C1 segment of cervical spinal cord (tissue), 14 donors: ENCODE measurements at places on chromosomes 1 and 21.

- DNase-seq: no peak
Observed at GRCh38 chr21:36211660-36212512, 55.3 kb downstream of the DOP1B start.

GRCh38 chr1:39107341-39108290 is 81.5 kb downstream of the NDUFS5 start:
- no peak for DNase-seq

GRCh38 chr1:4395676-4396075 is 258.7 kb upstream of the AJAP1 start:
- DNase-seq: no peak

GRCh38 chr1:39572379-39573096 is 4.1 kb downstream of the PABPC4 start:
- no peak for DNase-seq

DNA sequence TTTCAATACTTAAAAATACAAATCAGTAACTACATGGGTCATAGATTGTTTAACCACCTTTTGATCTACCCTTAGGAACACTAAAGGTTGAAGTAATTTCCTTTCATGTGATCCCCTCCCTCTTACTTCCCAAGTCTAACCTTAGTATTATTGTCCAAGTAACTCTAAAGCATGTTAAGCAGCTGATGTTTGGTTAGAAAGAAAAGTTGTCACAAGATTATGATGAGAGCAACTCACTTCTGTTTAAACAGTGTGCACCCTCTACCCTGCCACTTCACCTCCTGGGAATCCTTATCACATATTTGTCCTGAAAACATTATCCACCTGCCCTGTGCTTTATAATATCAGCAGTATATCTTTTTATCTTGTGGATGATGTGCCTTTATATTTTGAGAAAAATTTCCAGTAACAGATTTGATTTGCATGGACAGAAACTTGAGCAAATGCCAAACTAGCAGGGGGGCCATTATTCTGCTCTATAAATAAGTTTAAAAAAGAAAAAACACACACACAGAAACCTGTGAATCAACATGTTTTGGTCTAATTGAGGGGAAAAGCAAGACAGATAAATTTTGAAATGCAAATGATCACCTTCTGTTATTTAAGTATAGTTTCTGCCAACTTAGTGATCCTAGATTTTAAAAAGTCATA is 194.3 kb downstream of the RPS6KC1 start:
- DNase-seq: no peak

GRCh38 chr1:35097224-35097623 is 18.0 kb downstream of the ZMYM1 start:
- no peak for DNase-seq

DNA sequence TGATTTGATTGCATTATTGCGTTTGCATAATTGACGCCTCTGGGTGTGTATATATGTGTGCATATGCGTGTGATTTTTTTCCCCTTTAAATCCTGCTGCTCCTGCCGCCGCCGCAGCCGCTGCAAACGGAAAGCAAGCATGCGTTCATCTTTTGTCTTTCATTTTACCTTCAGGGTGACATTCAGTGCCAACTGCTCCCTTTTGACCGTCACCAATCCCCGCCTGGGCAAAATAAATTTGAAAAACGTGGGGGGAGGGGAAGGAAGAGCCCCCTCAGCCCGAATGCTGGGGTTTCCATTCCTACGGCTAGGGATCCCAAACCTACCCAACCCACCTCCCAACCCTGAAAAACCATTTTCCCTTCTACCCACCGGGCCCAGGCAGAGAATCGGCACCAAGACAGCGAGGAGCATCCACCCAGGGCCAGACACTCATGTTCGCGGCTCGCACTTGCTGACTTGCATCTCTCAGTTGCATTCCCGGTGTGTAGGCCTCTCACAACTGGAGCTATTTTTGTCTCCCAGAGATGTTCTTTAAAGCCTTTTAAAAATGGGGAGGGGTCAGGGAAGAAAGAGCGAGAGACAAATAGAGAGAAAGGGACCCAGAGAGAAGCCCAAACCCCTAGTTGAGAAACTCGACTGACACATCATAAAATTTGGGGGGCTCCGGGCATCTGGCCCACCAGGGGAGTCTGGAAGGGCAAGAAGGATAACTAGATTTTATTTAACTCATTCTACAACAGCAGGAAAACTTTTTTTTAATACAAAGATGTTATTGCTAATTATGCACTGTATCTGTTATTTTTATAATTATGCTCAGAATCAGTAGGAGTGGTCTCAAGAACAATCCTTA is 367.1 kb upstream of the ESRRG start:
- DNase-seq: peak; percentile 31

GRCh38 chr1:24688033-24688432 is 44.9 kb downstream of the SRRM1 start:
- no peak for DNase-seq

DNA sequence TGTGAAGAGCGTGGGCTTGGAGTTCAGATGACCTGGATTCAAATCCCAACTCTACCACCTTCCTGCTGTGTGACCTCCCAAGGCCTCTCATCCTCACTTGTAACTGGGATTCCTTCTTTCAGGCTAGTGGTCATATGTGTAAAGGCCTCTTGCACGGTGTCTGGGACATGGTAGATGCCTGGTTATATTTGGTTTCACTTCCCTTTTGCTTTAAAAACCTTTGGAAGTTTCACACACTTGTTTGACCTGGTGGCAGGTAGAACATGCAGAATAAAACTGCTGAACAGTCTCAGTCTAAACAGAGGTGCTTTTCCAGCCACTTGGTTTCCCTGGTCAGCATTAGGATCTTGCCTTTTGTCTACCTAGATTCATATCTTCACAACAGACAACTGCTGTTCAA is 37.0 kb upstream of the RCAN3 start:
- DNase-seq: no peak

GRCh38 chr1:211646566-211646965 is 28.9 kb downstream of the NEK2 start:
- no peak for DNase-seq

DNA sequence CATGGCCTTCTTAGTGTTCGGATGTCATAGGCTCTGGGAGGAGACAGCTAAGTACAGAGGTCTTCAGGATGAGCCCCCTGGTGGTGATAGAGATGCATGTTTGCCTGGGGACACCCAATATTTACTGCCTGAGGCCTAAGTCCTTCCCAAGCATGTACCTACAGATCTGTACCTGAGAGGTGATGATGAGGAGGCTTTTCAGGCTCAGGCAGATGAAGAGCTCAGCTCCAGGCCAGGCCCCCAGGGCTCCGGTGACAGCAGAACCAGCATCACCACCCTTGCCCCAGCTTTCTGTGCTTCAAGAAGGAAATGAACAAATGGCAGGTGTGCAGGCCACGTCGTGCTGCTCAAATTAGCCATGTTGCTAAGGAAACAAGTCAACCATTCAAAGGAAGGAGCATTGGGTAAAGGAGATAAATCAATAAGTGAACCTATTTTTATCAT is 21.1 kb downstream of the CACNA1E start:
- DNase-seq: no peak

DNA sequence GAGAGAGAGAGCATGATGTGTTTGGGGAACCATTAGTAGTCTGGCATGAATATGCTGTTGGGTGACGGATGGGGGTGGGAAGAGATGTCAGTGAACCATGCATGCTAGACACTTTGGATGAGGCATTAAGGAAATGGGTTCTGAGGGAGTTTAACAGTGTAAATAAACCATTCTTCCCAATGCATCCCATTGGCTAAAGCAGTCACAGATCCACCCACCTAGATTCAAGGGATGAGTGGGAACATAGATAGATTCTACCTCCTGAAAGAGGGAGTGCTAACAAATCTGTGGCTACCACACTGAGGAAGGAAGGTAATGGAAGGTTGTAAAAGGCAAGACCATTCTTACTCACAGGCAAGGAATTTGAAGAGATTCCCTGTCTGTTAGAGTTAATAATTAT is 129.8 kb upstream of the CACNA1E start:
- no peak for DNase-seq

GRCh38 chr21:32515874-32516273 is 69.4 kb downstream of the TCP10L start:
- no peak for DNase-seq

DNA sequence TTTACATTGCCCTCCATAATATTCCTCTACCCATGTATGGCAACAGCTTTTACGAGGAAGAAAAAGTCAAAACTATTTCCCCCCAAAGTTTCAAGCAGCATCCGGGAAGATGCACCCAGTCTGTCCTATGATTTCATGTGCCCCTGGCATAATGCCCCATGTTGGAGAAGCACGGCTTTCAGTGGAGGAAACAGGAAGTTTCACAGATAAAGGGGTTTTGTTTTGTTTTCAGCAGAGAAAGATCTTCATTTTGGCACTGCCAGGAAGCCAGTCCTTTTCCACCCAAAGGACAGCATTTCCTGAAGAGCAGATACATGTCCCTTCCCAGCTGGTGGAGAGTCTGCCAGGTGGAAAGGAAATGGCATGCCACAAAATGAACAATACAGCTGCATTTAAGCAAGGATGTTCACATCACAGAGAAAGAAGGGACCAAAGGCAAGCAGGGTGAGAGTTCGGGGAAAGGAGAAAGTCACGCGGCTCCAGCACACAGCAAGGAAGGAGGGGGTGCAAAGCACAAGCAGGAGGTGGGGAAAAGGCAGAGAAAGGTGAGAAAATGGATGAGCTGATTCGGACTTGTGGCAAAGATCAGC is 95.3 kb upstream of the HIVEP3 start:
- DNase-seq: peak; percentile 38
